ENCODE measurements at places on chromosomes 16 and 17.
A peak's percentile ranks its signal among the peaks of the same experiment; 100 is the strongest.

DNA sequence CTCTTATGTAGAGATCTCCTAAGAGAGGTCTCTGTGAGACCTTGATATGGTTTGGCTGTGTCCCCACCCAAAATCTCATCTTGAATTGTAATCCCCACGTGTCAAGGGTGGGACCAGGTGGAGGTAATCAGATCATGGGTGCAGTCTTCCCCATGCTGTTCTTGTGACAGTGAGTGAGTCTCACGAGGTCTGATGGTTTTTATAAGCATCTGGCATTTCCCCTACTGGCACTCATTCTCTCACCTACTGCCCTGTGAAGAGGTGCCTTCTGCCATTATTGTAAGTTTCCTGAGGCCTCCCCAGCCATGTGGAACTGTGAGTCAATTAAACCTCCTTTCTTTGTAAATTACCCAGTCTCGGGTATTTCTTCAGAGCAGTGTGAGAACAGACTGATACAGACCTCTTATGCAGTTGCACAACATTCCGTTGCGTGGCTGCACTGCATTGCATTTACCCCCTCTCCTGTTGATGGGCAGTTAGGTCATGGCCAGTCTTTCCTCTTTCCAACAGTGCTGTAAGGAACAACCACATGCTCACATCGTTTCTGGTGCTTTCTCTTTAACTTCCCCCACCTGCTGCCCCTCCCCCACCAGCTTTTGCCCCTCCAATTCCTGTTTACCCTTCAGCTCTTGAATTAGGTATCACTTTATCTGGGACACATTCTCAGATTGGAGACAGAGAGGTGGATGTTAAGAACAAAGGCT lies 43.6 kb upstream of the MED9 start:
- DNase-seq: peak; percentile 87

DNA sequence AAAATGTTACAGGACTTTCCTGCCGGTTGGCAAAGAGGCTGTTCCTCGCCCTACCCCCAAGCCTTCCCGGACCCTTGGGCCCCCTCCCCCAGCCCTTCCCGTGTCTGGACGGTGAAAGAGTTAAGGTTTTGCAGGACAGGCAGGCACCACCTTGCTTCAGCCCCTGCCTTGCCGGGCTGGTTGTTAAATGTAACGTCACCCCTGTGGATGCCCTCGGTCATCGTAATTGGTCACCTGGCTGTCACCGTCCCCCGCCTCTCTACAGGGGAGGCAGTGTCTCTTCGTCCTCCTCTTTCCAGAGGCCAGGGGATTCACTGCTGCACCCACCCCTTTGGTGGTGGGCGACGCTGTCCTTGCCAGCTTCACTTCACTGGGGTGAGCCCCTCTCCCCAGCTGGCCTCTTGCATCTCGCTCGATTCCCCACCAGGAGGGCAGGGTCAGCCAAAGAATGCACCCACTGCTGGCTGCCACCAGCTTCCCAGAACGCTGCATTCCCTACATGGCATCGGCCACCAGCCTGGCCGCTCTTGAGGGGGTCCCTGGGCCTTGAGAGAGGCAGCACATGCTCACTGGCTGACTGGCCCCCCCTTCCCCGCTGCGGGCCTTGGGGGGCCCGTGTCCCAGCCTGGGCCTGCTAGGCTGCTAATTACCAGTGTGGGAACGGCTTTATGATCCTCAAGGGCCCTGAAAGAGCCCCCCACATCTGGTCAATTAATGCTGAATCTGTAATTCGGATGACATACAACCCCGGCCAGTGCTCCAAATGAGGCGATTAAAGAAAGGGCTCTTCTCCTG lies 25.2 kb upstream of the GSE1 start:
- no peak for DNase-seq

- DNase-seq: no peak
Observed at GRCh38 chr17:34716291-34716690, 136.9 kb downstream of the TMEM132E start.

DNA sequence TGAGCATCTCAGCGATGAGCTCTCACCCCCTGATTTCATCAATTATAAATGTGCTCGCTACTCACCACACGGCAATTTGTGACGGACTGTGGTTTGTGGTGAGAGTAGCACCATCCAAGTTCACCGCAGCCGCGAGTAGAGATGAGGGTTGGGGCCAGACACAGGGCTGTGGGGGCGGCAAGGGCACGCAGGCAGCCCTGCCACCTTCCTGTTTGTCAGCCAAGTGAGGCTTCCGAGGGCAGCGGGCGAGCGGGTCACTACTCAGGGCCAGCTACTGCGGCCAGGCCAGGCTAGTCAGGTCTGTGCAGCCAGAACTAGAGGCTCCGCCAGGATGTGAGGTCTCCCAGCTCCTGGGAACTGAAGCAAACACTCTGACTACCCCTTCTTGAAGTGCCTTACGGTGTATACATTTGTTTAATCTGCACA lies 39.6 kb upstream of the MEOX1 start:
- peak; percentile 55 for DNase-seq

DNA sequence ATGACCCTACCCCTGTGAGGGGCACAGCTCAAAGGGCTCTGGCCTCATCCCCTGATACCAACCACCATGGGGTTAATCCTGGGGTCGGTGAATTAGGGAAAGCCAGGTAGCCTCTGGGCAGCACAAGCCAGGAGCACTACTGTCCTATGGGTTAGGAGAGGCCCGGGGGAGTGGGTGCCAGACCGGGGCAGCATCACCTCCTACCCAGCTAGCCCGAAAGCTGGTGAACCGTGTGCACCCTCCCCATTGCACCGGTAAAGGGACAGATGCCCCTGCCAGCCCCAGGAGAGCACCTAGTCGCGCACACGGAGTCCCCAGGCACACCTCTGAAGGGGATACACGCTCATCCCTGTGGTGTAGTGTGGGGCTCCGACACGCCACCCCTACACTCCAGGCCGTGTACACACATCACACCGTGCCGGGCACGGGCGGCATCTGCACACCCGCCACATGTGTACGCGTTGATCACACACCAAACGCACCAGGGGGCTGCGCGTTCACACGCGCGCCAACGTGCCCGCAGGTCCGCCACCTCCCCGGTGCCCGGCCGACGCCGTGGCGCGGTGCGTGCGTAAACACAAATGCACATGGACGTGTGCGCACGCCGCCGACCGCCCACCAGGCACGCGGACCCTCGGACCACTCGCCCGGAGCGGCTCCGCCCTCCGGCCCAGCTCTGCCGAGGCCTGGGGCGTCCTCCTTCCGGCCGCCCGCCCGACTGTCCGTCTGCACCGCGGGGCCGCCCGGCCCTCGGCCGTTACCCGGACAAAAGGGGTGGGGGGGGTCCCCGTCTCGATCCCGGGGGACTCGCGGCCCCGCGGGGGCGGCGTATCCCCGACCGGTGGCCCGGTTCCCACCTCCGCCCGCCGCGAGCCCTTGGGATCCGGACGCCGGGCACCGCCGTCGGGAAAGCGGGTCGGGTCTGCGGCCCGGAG lies 785 bp downstream of the UBALD1 start:
- peak; percentile 37 for DNase-seq

- no peak for DNase-seq
Observed at GRCh38 chr16:79599837-79600637, 500 bp downstream of the MAF start.

GRCh38 chr17:43611230-43611969 lies 50.3 kb downstream of the MEOX1 start:
- no peak for DNase-seq

GRCh38 chr16:87492291-87492630 lies 563 bp downstream of the ZCCHC14 start:
- DNase-seq: no peak

DNA sequence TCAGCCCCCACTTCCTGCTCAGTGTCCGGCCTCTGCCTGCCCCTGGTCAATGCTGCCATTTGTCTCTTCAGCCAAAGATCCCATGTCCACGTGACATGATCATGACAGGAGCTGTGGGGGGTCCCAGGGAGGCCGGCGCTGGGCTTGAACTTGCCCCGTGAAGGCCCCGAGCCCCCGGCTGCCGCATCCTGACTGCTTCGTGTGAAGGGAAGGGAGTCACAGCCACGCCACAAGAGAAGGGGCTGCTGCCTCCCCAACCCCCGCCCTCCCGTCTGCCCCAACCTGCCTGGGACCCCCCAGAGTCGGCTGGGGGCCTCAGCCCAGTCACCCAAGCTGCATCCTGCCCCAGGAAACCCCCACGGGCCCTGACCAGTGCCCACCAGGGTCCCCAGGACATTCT lies 14.3 kb upstream of the SSTR5 start:
- DNase-seq: no peak

GRCh38 chr16:50151756-50152155 lies 1.4 kb upstream of the TENT4B start:
- DNase-seq: no peak
